ENCODE measurements at places on chromosomes 12 and 14. TPM values are rescaled to one million over a fixed set of nuclear protein-coding genes. Genes with fewer than 3 reads are reported as not detected.

The CATSPERB gene
- total RNA-seq: not detected

The SLC38A4 gene
- 1.2 TPM for total RNA-seq

The RIMBP2 gene
- total RNA-seq: not detected

The HOTAIR gene
- total RNA-seq: 1.2 TPM

The GARIN6 gene
- total RNA-seq: not detected

The GLIPR1L1 gene
- total RNA-seq: not detected

The PRORP gene
- total RNA-seq: 30.4 TPM

The GLT8D2 gene
- 52.5 TPM for total RNA-seq

The KRT75 gene
- total RNA-seq: not detected

The SPIC gene
- not detected for total RNA-seq

The REM2 gene
- 0.29 TPM for total RNA-seq

The POU6F1 gene
- total RNA-seq: 7.6 TPM

The LRTM2 gene
- total RNA-seq: not detected

The PLBD2 gene
- 64.8 TPM for total RNA-seq

The UBE2N gene
- 53.0 TPM for total RNA-seq

The LTBR gene
- total RNA-seq: 110 TPM

The CCDC38 gene
- total RNA-seq: under 0.01 TPM

The LALBA gene
- total RNA-seq: not detected

The CLEC9A gene
- not detected for total RNA-seq

The EXOC3L4 gene
- total RNA-seq: not detected

The CAPZA3 gene
- total RNA-seq: not detected

The FIGNL2 gene
- 0.29 TPM for total RNA-seq

The MDM1 gene
- 28.2 TPM for total RNA-seq
